ENCODE measurements at places on chromosomes 16 and 17.

GRCh38 chr17:44416558-44417289 is 27.3 kb upstream of the ITGA2B start:
- DNase-seq = no peak

- DNase-seq = no peak
Observed at GRCh38 chr17:7748076-7748775, 30.7 kb downstream of the DNAH2 start.

- no peak for DNase-seq
Observed at GRCh38 chr16:89200124-89200849, at the start of gene SLC22A31. SLC22A31 (minus strand) TSS chr16:89200537; CDS start chr16:89200501, 36 bp downstream.

GRCh38 chr17:75816693-75817092 is 27.5 kb downstream of the UNC13D start:
- DNase-seq = no peak

- DNase-seq = peak; percentile 12
Observed at GRCh38 chr16:57284209-57284951, at the start of gene PLLP. PLLP (minus strand) TSS chr16:57284672; CDS start chr16:57284540, 132 bp downstream.

DNA sequence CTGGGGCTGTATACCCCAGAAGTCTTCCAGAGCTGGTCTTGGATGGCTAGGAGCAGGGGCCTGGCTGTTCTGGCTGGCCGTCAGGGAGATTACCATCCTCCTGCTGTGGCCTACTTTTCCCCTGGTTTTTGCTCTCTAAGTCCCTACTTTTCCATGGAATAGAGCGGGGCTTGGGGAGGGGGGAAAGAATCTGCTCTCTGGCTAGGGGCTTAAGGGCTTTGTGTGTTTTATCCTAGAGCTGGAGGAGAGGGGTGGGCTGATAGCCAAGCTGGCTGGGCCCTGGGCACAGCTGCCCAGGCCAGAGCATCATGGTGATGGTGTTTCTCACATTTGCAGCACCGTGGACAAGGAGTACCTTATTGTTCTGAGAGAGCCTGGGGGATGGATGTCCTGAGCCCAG is 3.6 kb downstream of the NRN1L start:
- DNase-seq = no peak

DNA sequence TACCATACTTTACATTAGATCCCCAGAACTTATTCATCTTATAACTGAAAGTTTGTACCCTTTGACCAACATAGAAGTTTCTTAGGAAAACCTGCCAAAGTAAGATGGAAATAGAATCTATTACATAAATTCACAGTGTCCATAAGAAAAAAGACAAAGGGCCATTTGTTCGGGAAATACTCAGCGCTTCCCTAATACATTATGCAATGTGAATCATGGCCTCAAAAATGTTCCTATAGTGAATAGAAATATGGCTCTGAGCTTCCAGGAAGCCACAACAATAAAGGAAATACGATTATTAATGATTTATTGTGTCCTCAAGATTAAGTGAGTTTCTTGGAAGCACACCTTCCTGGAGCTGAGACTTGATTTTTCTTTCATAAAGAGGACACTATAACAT is 51.5 kb downstream of the GPRC5B start:
- DNase-seq = no peak

DNA sequence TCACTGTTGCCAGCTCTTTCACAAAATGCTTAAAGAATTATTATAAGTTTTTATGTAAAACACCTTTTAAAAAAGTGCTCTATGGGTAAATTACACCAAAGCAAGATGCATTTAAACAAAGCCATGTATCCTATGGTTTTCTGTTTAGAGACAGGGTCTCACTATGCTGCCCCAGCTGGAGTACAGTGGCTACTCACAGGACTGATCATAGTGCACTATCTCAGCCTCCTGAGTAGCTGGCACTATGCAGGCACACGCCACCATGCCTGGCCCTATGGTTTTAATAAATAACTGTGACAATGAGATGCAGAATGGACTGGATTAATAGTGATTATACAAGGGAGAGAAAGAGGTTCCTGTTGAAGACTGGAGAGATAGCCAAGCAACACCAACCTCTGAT is 40.2 kb downstream of the SPOP start:
- no peak for DNase-seq

GRCh38 chr16:2976201-2976600 is 4.0 kb downstream of the PKMYT1 start:
- no peak for DNase-seq

GRCh38 chr16:15552507-15552906 is 90.4 kb downstream of the MARF1 start:
- DNase-seq = no peak

- no peak for DNase-seq
Observed at GRCh38 chr17:47872019-47872650, 21.2 kb upstream of the SP6 start.

DNA sequence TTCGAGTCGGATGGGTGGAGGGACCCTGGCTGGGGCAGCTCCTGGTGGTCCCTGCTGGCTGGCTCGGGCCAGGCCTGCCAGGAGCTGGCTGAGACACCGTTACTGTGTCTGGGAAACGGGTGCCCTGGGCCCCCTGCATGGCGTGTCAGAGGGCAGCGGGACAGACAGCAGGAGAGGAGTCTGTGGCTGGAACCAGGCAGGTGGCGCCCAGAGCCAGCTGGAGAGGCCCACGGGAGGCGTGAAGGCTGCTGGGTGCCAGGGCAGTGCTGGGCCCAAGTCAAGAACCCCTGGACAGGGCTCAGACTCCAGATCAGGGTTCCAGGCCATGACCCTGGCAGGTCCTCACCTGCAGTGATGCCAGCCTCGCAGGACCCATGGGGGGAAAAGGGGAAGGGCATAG is 16.6 kb downstream of the SOX8 start:
- no peak for DNase-seq

DNA sequence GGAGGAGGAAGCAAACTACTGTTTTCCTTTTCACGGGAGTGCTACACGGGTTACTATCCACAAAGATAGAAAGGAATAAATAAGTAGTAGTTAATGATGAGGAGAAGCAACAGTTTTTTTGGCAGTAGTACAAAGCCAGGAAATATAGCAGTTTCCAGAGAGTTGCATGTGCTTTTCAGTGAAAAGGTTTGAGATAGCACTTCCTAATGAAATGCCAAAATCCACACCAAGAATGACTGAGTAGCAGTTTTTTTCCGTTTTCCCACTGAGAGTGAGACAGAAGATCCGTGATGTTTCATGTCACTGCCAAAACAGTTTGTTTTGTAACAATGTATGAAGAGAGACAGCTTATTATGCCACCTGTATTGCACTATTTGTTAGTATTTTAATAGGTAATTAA is 129.1 kb downstream of the STX8 start:
- no peak for DNase-seq

DNA sequence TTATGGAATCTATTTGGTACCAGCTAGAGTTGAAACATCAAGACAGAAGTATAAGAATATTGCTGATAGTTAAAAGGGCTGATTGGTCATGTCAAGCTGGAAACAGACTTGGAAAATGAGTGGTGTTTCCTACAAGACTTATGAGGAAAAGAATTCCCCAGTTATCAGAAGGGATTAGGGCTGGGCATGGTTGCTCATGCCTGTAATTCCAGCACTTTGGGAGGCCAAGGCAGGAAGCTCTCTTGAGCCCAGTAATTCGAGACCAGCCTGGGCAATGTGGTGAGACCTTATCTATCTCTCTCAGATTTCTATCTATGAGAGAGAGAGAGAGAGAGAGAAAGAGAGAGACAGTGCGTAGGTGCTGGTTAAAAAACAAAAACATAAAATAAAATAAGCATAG is 139.5 kb upstream of the PMFBP1 start:
- no peak for DNase-seq

GRCh38 chr16:927406-927805 is 43.4 kb downstream of the LMF1 start:
- no peak for DNase-seq

DNA sequence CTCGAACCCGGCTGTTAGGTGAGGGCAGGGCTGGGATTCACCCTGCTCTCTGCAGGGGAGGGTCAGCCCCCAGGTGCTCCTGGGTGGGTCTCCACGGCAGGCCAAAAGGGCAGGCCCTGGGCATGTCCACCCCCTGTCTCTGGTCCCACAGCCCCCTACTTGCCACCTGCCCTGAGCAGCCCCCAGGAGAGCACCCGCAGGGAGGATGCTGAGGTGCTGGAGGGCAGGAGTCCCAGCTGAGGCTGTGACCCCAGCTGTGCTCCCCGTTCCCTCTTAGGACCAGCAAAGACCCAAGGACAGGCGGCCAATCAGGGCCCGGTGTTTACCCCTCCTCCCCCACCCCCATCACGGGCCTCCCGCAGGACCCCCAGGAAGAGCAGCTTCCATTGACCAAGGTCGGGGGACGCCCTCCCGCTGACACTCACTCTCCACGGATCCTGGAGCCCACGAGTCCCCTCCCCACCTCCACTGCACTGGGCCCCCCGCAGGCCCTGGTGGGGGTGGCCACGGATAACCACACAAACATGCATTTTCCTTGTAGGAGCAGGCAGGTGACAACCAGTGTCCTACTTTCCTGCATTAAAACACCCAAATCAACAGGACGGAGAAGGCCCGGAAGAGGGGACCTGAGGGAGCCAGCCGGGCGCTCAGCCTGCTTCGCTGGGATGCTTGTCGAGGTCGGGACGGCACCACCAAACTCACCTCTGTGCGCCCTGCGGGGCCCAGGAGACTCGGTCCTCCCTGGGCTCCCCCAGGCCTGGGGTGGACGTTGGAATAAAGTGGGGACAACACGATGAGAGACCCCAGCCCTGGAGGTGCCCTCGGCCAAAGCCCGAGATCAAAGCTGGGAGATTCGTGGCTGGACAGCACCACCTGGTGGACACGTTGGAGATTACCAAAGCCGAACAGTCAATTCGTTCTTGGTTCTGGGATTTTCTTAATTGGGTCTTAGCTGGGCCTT is 22.5 kb upstream of the ENPP7 start:
- DNase-seq = peak; percentile 8

DNA sequence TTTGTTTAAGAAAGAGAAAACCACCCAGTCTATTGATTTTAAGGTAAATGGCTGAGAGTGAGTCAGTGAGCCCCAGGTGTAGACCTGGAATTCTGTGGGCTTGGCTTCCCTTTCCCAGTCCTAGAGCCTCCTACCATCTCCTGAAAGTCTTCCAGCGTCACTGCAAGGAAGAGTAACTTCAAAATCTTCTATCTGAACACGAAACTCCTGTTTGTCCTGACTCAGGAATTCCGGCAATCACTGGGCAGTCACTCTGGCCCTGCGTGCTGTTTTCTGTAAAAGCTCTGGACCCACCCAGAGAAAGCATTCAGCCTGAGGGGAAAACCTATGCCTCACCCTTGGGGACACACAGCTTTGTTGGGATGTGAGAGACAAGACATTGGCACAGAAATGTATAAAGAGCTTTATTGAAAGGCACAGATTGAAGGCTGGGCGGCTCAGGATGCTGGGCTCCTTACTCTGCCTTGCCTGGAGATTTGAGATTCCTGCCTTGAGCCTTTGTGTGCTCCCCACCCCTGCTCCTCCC is 15.9 kb downstream of the MINK1 start:
- DNase-seq = no peak

DNA sequence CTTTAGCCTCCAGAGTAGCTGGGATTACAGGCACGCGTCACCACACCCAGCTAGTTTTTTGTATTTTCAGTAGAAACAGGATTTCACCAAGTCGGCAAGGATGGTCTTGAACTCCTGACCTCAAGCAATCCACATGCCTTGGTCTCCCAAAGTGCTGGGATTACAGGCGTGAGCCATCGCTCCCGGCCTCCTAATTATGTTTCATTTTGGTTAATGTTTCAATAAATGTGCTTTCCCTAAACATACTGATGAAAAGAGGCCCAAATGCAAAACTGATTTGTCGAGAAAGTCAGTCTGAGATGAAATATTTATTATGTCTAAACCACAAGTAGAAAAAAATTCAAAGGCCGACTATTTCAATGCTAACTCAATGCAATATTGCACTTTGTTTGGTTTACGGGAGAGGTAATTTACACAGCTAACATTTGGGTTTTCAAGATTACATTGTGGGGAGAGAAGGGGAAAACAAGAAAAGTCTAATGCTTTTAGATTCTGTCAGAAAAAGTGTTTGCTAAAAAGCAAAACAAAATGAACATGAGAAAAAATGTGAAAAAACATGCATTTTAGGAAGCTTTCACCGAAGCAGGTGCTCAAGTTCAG is 9.8 kb downstream of the STAT3 start:
- no peak for DNase-seq

GRCh38 chr16:20902426-20902825 is 1.9 kb downstream of the LYRM1 start:
- no peak for DNase-seq

DNA sequence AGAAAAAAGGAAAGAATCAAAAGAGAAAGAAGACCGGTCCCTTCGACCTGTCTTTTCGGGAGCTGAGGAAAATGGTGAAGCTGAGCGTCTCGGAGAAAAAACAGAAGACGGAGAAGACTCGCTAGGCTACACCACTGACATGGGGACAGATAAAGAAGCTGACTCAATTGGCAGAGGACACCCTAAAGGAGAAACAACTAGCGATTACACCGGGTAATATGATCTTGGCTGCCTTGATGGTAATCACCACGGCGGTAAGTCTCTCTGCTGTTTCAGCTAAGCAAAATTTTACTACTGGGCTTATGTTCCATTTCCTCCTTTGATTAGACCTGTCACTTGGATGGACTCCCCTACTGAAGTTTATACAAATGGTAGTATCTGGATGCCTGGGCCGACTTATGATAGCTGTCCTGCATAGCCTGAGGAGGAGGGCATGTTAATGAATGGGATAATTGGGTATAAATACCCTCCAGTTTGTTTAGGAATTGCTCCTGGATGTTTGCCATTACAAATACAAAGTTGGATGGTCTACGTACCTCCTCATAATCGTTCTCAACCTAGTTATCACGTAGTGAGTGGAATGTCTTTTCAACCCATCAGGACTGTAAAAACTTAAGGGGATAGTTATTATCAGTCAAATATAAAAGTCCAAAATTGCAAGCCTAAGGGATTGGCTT is 24.1 kb downstream of the ALOX15B start:
- no peak for DNase-seq

GRCh38 chr17:40935624-40936023 is 1.8 kb downstream of the KRT23 start:
- DNase-seq = no peak

GRCh38 chr16:4455081-4455480 is 19.3 kb downstream of the NMRAL1 start:
- no peak for DNase-seq

DNA sequence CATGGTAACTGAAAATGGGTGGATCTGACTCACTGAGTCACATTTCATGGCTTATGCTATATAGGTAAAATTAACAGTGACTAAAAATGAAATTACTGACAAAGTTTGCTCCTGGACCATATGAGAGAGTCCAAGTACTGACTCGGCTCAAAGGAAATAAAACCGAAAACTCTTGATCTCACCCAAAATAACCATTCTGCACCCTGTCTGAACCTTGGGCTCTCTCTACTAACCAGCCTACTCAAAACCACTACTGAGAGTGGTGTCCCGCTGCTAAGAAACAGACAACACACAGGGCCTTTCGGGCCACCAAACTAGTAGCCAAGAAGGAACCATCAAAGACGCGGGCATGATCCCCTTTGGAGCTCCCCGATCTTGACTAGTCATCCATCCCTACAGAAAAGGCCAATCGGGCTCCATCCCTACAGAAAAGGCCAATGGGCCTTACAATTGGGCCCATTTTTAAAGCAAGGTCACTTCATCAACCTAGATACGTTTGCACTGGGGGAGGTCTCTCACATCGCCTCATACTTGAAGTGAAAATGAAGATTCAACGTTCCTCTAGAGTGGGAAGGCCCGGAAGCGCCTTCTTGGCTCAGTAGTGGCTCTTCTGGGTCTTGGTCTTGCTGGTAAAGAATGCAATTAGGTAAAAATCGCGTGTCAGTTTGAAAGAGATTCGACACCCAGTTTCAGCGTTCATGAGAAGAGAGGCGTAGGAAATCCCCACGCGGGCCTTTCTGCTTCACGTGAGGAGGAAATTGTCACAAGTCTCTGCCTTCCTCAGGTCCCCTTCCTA is 720 bp upstream of the ZPBP2 start:
- peak; percentile 61 for DNase-seq

- no peak for DNase-seq
Observed at GRCh38 chr17:31695456-31696090, 163.5 kb downstream of the COPRS start.

All from T-helper 22 cell (primary cell).